ENCODE measurements at places on chromosomes 4 and X.
A peak's percentile ranks its signal among the peaks of the same experiment; 100 is the strongest.

GRCh38 chr4:150305995-150306394 lies 227.8 kb downstream of the DCLK2 start:
- DNase-seq: no peak

GRCh38 chrX:139932901-139933796 lies at the start of gene ATP11C:
Gene ATP11C, minus strand, starts transcription at chrX:139933053. Its CDS starts 1,011 bp downstream, at chrX:139932042.
- peak; percentile 75 for DNase-seq

GRCh38 chr4:29900336-29900735 lies 819.8 kb upstream of the PCDH7 start:
- no peak for DNase-seq

DNA sequence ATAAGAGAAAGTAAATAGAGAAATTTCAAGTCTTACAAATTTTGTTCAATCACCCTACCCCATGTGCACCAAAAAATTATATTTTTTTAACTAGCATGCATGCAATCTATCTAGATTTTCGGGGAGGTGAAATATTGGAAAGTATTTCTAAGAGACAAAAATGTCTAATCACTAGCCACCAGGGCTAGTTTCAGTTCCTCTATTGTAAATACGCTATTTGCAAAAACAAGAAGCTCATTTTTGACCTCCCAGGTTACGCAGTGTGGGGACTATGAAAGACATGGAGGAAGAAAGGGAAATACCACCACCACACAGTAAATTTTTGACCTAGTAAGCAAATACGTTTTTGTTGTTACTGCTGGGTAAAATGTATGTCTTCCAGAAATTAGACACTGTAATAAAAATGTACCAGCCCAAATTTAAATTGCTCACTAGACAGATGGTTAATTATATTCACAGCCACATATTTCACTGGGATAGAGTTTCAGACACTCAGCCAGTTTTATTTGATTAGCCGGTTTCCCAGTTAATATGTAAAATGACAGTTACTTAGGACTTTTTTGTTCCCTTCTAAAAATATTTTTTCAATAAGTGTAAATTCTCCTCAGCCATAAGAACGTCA lies 2.2 kb downstream of the NEXMIF start:
- peak; percentile 78 for DNase-seq

GRCh38 chrX:123961268-123962005 lies at the start of gene STAG2:
Gene STAG2, plus strand, starts transcription at chrX:123961706. Its CDS starts 60,922 bp downstream, at chrX:124022628.
- peak; percentile 44 for DNase-seq

DNA sequence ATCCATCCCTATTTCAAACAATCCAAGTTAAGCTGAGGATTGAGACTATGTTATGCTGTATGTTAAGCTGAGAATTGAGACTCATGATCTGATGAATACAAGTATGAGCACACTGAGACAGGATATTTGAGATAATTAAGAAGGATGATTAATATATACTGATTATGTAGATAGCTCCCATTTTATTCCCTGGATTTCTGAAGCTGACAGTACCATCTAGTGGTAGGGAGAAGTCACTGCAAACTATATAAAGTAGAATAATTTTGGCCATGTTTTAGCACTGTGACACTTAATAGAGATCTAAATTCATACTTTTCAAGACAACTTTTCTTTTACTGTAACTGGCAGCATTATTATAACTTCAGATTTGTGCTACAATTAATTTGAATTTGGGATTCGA lies 63.8 kb upstream of the HPRT1 start:
- DNase-seq: peak; percentile 34

- DNase-seq: no peak
These were observed 75.6 kb downstream of the BMPR1B start for GRCh38 chr4:94833394-94833793.

DNA sequence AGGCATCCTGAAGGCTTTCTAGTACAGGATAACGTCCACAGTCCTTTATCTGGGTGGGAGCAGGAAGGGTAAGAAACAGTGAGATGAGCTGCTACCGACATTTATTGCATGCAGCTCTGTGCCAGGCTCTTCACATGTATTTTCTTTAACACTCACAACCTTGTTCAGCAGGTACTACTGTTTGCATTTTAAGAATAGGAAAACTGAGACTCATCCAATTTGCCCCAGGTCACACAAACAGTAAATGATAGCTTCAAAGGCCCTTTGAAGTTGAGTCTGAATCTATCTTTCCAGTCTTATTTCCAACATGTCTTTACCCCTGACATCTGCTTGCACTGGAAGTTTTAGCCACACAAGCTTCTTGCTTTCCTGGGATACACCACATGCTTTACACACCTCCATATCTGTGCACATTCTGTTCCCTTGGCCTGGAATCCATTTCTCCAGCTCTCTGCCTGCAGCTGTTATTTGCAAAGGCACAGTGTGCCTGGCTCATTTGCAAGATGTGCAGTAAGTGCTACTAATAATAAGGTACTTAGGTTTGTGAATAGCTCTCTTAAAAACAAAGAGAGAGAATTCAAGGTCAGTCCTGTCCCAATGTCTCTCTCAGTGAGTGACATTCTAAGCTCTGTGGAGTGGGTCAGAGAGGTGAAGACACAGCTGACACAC lies 61.2 kb downstream of the METTL14 start:
- no peak for DNase-seq

GRCh38 chr4:41177016-41177415 lies 37.3 kb downstream of the APBB2 start:
- no peak for DNase-seq

Measured in MM.1S (cell line).